Cardiac septum (tissue), 1 donor: ENCODE measurements at places on chromosomes 4 and X.

DNA sequence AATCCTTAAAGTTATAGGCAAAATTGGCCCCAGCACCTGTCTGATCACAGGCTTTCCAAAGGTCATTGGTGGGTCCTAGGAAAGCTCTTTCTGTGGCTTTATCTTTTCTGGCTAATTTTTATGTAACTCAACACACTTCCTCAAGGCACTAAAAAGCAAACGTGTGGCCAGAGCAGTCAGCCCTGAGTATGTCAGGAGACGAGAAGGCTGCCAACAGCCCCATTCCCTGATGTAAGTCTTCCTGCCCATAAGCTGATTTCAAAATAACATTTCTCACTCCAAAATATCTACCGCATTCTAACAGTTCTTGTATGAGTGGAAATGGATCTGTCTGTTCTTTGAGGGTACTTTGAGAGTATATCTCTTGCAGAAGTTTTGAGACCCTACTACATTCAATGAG is 25.5 kb upstream of the FUNDC1 start:
- no peak for DNase-seq

GRCh38 chr4:109321232-109321631 is 18.8 kb upstream of the COL25A1 start:
- DNase-seq: no peak

DNA sequence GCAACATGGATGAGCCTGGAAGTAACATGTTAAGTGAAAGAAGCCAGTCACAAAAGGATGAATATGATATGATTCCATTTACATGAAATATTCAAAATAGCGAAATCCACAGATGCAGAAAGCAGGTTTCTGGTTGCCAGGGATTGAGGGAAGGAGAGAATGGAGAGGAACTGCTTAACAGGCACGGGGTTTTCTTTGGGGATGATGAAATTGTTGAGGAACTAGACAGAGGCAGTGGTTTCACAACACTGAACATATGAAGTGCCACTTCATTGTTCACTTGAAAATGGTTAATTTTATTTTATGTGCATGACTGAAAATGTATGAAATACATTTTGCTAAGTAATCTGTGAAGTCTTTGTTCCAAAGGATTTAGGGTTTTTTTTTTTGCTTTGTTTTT is 182.5 kb upstream of the TBL1X start:
- no peak for DNase-seq

DNA sequence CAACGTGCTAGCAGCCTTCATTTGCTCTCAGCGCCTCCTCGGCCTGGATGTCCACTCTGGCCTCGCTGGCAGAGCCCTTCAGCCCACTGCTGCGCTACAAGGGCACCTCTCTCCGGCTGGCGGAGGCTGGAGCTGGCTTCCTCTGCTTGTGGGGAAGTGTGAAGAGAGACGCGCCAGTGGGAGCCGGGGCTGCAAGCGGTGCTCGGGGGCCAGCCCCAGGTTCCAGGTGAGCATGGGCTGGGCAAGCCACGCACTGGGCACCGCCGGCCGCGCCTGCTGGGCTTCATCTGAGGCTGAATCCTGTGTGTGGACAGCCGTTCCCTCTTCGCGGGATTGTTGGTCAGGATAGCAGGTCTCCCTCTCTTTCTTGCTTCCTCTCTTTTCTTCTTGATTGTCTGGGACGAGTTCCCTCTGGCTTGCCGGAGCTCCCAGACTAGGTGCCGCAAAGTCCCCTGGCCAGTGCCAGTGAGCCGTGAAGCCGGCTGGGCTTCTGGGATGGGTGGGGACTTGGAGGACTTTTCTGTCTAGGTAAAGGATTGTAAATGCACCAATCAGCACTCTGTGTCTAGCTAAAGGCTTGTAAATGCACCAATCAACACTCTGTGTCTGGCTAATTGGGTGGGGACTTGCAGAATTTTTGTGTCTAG is 165.0 kb downstream of the HEPH start:
- no peak for DNase-seq
